CD8-positive, alpha-beta memory T cell (primary cell): ENCODE measurements at places on chromosomes 16 and 17. TPM values are rescaled to one million over a fixed set of nuclear protein-coding genes. Genes with fewer than 3 reads are reported as not detected.

ARSG gene
- 7.0 TPM for total RNA-seq

IGSF6 gene
- 1.1 TPM for total RNA-seq

RABEP1 gene
- 60.9 TPM for total RNA-seq

FBXW10 gene
- 0.11 TPM for total RNA-seq

IRX5 gene
- total RNA-seq, result not detected

INO80E gene
- 121 TPM for total RNA-seq

PRAC1 gene
- not detected for total RNA-seq

PIRT gene
- total RNA-seq, result not detected

ATAD5 gene
- total RNA-seq, result 25.5 TPM

- H3K27ac ChIP-seq, result no peak overlapping the region
- H3K27me3 ChIP-seq, result no peaks in the 10 kb centered on the region
- no peaks in the 10 kb centered on the region for H3K36me3 ChIP-seq
- H3K4me3 ChIP-seq, result no peak overlapping the region
Measured at GRCh38 chr16:80105160-80105559, 435.6 kb upstream of the DYNLRB2 start.

- H3K4me3 ChIP-seq, result no peak overlapping the region
- no peak overlapping the region for H3K27ac ChIP-seq
- H3K36me3 ChIP-seq, result no peaks in the 10 kb centered on the region
- no peaks in the 10 kb centered on the region for H3K4me1 ChIP-seq
- no peak for DNase-seq
Measured at GRCh38 chr16:50878536-50878935, 136.7 kb downstream of the CYLD start.

- H3K36me3 ChIP-seq, result no peaks in the 10 kb centered on the region
- DNase-seq, result no peak
- H3K4me1 ChIP-seq, result no peaks in the 10 kb centered on the region
- H3K27me3 ChIP-seq, result no peaks in the 10 kb centered on the region
Measured at GRCh38 chr16:7689234-7689633, 356.6 kb downstream of the RBFOX1 start.

GRCh38 chr16:1565083-1565805 is 31.8 kb downstream of the TMEM204 start:
- no peak overlapping the region for H3K27ac ChIP-seq
- no peaks in the 10 kb centered on the region for H3K27me3 ChIP-seq
- H3K36me3 ChIP-seq, result no peaks in the 10 kb centered on the region
- H3K4me1 ChIP-seq, result peaks cover 20% of the 10 kb centered on the region

- peak; percentile 50 for DNase-seq
- H3K4me1 ChIP-seq, result peaks cover 13% of the 10 kb centered on the region
- H3K4me3 ChIP-seq, result no peak overlapping the region
- H3K27me3 ChIP-seq, result peaks cover 20% of the 10 kb centered on the region
- H3K36me3 ChIP-seq, result no peaks in the 10 kb centered on the region
Measured at GRCh38 chr17:48814504-48814903, 2.5 kb downstream of the TTLL6 start.

DNA sequence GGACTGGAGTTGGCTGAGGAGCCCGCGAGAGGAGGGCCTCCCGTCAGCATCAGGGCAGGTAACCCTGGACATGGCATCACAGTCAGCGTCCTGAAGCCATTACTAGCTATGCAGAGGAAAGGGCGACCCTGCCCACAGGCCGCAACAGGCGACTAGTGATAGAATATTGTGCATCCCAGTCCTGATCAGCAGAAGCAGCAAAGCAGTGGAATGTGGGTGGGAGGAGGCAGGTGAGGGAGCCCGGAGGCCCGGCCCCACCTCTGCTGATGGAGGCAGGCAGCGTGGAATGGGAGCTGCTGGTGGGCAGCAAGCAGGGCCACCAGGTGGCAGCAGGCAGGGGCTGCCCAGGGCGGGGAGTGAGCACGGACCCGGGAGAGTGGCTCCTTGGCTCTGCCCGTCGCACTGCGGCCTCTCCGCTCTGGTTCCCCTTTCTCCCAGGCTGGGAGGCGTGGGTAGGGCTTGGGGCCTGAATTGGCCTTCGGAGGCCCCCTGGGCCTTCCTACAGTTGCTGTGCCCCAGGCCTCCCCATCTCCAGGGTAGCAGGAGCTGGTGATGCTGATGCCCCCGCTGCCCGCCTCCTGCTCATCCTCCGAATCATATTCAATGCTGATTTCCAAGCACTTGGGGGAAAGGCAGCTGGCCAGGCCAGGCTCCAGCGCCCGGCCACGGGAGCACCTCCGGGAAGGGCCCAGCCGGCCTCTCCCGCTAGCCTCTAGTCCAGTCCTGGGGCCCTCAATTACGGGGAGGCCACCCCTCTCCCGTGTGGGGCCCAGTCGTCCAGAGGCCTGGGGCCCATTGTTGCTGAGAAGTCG is 20.2 kb downstream of the TSPOAP1 start:
- H3K4me1 ChIP-seq, result no peaks in the 10 kb centered on the region
- H3K27me3 ChIP-seq, result no peaks in the 10 kb centered on the region
- no peak overlapping the region for H3K4me3 ChIP-seq
- peaks cover 7% of the 10 kb centered on the region for H3K36me3 ChIP-seq

DNA sequence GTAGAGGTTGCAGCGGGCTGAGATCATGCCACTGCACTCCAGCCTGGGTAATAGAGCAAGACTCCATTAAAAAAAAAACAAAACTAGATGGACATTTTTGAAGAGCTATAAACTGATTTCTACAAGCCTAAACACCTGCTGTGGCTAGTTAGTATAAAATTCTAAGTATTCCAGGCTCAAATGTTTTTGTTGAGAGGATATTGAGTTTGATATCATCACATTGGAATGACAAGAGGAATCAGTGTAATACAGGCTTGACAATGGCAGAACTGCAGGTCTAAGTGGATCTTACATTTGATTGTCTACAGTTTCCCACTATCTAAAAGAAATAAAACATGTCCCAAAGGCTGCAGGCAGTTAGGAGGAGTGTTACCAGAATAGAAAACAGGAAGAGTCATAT is 23.9 kb upstream of the DLX3 start:
- H3K4me3 ChIP-seq, result no peak overlapping the region
- no peaks in the 10 kb centered on the region for H3K27me3 ChIP-seq
- no peak overlapping the region for H3K27ac ChIP-seq
- DNase-seq, result no peak
- no peaks in the 10 kb centered on the region for H3K4me1 ChIP-seq
- no peaks in the 10 kb centered on the region for H3K36me3 ChIP-seq

DNA sequence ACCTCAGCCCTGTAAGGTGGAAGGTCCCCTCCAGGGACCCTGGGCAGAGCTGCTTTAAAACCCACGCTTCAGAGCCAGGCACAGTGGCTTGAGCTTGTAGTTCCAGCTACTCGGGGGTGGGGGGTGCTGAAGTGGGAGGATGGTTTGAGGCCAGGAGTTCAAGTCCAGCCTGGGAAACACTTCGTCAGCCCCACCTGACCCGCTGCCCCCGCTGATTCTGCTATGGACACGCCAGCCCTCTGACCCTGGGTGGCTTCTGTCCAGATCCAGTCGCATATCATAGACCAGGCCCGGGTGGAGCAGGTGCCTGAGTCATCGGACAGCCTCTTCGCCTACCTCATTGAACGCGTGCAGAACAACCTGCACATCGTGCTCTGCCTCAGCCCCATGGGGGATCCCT is 35.2 kb upstream of the KDM6B start:
- H3K4me3 ChIP-seq, result no peak overlapping the region
- H3K4me1 ChIP-seq, result no peaks in the 10 kb centered on the region
- no peaks in the 10 kb centered on the region for H3K36me3 ChIP-seq
- no peak for DNase-seq
- H3K27ac ChIP-seq, result no peak overlapping the region

DNA sequence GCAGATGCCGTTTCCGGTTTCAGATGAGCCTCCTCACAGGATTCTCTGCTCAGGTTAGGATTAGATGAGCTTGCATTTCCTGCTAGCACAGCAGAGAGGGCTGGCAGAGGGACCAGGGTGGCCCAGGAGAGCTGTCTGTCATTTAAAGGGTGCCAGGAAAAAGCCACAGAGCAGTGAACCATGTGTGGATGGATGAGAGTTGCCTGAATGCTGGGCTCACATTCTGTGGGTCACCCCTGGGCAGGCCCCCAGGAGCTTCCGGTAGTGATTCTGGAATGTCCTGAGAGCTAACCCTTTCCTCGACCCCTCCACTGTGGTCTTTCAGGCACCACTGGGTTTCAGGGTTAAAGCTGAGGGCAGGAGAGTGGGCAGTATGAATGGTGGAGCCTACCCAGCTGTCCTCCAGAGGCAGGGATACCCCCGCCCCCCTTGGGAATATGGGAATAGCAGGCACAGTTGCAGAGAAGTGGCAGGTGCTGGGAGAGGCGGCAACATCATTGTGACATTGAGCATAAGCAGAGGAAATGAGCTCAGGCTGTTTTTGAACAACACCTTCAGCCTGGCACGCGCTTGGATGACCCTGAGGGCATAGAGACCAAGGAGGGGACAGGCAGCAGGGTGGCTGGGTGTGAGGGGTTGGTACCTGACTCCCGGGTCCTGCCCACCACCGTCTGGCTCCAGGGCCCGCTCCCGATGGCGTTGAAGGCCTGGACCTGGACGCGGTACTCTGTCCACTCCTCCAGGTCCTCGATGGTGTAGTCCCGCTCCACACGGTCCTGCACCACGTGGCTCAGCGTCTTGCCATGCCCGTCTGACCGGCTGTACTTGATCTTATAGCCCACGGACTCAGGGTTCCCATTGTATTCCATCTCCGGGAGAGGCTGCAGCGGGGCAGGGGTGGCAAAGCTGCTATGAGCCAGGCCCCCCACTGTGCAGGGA is 83.0 kb upstream of the CDC42EP4 start:
- no peak for DNase-seq
- H3K27me3 ChIP-seq, result no peaks in the 10 kb centered on the region
- no peaks in the 10 kb centered on the region for H3K36me3 ChIP-seq
- no peaks in the 10 kb centered on the region for H3K4me1 ChIP-seq
- no peak overlapping the region for H3K27ac ChIP-seq

- H3K36me3 ChIP-seq, result no peaks in the 10 kb centered on the region
- no peak for DNase-seq
- H3K27me3 ChIP-seq, result no peaks in the 10 kb centered on the region
- no peak overlapping the region for H3K4me3 ChIP-seq
- no peaks in the 10 kb centered on the region for H3K4me1 ChIP-seq
- no peak overlapping the region for H3K27ac ChIP-seq
Measured at GRCh38 chr17:6843241-6843880, 11.8 kb upstream of the TEKT1 start.

DNA sequence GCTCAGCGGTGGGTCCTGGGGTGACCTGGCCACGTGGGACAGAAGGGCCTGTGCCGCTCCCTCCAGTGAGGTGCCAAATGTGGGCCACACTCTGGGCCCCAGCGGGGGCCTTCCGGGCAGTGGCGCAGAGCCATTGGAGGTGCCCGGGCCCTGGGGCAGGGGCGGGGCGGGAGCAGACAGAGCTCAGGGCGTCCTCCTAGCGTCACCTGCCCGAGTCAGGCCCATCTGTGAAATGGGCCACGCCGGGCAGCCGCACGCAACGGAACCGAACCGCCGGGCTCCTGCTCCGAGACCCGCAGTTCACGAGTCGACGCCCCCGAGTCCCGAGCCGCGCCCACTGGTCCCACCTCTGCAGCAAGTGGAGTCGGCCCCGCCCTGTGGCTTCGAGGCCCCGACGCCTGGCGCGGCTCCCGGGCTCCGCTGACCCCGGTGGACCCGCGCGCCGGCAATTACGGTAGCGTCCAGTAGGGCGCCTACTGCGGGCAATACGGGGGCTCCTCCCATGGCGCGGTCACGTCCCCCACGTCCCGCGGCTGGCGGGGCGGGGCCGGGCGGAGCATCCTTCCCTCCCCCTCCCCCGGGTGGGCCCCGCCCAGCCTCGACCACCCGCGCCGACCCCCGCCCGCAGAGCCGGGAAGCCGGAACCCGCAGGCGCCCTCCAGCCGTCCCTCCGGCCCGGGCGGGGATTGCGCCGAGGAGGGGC is 1.9 kb downstream of the SLC16A3 start:
- peak overlapping the region; percentile 73 for H3K27ac ChIP-seq
- H3K4me1 ChIP-seq, result peaks cover 31% of the 10 kb centered on the region
- no peaks in the 10 kb centered on the region for H3K27me3 ChIP-seq

DNA sequence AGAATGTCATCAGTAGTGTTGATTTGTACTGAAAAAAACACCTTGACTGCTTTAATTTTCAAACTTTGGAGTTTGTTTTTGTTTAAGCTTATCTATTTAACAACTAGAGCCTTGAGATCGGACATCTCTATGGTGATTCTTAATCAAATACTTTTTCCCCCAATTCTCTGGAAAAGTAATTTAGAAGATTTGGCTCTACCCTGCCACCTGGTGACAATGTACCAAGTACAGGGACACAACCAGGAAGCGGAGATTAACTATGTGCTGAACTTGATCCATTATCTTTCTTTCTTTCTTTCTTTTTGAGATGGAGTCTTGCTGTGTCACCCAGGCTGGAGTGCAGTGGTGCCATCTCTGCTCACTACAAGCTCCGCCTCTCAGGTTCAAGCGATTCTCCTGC is 30.8 kb downstream of the USP43 start:
- H3K4me3 ChIP-seq, result no peak overlapping the region
- no peaks in the 10 kb centered on the region for H3K4me1 ChIP-seq
- H3K27ac ChIP-seq, result no peak overlapping the region
- no peak for DNase-seq
- H3K27me3 ChIP-seq, result no peaks in the 10 kb centered on the region

- peaks cover 3% of the 10 kb centered on the region for H3K36me3 ChIP-seq
- DNase-seq, result no peak
- H3K4me3 ChIP-seq, result no peak overlapping the region
- H3K27ac ChIP-seq, result no peak overlapping the region
- peaks cover 45% of the 10 kb centered on the region for H3K4me1 ChIP-seq
Measured at GRCh38 chr17:63598281-63598680, 2.4 kb upstream of the TACO1 start.

DNA sequence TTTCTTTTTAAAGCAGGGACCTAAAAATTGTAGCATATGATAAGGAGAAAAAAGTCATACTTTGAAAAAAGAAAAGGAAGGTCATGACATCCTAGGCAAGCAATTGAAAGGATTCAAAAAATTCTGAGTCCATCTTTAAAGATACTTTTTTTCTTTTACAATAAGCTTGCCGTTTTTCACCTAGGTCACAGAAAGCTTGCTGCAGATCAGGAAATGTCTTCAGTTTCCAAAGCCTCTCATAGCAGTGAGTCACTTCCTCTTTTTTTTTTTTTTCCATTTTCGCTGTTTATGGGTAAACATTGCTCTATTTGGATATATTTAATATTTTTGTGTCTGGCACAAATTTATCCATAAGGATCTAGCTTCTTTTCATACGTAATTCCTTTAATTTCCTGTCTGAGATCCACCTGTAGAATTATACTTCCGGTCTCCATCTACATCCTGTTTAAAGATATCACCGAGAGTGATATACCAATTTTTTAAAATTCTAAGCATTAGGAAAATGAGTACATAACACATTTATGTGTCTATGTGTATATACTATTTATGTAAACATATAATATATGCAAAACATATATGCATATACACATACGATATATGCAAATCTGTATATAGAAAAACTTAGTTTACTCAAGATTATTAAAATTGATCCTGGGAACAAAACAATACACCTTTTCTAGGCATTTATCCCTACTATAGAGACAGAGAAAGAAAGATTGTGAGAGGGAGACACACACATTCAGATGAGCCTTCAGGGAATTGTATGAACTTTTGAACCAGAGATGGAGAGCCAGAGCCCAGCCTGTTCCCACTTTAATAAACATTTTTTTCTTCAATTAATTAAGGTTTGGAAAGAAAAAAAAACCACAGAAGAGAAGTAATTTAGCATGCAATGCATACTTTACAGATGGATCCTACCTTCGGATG is 134.4 kb downstream of the SKAP1 start:
- H3K4me1 ChIP-seq, result peaks cover 37% of the 10 kb centered on the region
- peak; percentile 14 for DNase-seq
- H3K27ac ChIP-seq, result peak overlapping the region; percentile 53
- peak overlapping the region; percentile 31 for H3K4me3 ChIP-seq
- no peaks in the 10 kb centered on the region for H3K27me3 ChIP-seq
